NCI-H526 treated with DMSO at 0.1 percent for 48 hours (cell line): ENCODE measurements at places on chromosomes 4 and X.

DNA sequence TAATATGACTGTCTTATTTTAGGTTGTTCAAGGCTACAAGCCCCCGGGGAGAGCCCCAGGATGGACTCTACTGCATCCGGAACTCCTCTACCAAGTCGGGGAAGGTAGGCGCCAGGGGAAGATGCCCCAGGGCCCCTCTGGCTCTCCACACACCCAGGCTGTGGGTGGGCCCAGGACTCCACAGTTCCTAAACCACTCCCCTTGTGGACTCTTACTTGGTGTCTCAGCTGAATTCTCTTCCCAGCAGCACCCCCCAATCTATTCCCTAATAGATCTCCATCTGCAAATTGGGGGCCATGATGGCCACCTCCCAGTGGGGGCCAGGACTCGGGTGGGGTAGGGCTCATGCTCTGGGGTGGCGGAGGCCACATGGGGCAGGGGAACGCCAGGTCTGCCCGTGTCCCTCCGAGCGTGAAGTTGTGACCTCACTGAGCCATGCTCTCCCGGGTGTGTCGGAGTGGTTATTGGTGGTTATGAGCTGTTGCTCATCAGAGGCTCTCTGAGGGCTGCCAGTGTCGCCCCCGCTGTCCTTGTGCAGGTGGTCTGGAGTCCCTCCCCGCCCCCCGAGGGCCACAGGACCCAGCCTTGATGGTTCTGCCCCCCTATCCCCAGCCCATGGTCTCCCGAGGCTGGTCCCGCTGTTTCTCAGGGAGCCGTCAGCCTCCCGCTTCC is 11.2 kb upstream of the ADD1 start:
- no peak for DNase-seq

- peak; percentile 32 for DNase-seq
Observed at GRCh38 chr4:138035781-138036258, 206.3 kb downstream of the SLC7A11 start.

DNA sequence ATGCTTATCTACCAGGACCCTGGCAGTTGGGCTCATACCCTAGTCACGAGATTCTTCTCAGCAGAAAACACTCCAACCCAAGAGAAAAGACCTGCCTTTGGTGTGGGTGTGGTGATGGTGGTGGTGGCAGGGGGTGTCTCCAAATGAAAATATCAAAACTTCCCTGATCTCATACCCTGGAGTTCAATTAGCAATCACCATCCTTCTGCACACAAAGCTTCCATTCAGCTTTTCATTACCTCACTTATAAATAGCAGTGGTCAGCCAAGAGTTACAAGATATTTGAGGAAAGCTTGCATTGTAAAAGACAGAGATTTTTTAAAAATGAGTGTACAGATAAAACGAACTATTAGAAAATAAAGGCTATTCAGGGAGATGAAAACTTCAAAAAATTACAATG is 580.8 kb upstream of the MAGEB2 start:
- DNase-seq, result no peak

GRCh38 chrX:38332505-38332904 is 5.2 kb upstream of the RPGR start:
- DNase-seq, result no peak

DNA sequence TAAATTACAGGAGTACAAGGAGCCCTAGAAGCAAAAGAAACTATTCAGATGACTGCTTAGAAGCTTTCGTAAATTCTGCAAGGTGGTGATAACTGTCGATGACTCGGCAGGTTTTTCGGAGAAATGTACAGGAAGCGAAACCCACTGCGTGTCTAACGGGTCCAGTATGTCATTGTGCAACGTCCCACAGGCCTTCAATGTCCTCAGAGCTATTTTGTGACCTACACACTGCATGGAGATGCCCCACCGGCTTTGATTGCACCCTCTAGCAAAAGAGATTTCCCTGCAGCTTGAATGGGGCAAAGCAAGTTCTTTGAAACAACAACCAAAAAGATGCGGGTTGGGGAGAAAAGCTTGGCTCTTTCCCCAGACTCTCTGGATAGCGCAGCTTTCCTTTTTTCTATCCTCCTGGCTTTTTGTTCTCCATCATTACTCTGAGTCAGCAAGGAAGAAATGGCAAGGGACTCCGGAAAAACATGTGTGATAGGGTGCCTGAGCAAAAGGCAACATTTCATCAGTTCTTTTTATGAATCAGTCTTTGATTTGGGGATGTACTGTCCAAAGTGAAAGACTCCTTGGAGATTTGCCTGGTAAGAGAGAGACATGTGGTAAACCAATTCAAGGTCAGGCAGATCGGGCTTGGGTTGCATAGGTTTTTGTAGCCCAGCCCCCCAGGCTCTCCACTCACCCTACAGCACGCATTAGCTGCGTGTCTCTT is 112.0 kb upstream of the TBL1X start:
- no peak for DNase-seq

DNA sequence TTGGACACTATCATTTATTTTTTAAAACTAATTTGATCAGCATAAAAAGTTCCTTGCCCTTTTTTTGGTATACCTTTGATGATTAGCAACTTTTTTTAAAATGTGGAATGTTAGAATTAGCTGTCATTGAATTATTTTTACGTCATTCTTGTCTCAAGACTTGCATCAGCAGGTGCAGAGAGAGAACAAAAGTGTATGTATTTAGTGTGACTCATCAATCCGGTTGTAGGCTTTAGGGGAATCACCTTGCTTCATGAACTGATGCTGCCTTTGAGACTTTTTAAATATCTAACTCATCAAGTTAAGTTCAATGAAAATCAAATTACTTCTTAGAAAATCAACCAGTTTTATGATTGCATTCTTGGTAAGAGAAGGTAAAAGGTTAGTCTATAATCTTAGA is 125.1 kb downstream of the ARX start:
- DNase-seq, result no peak

GRCh38 chrX:27998666-27999065 is 17.4 kb upstream of the DCAF8L1 start:
- no peak for DNase-seq

- no peak for DNase-seq
Observed at GRCh38 chr4:79121875-79122358, 182.7 kb upstream of the PAQR3 start.

GRCh38 chrX:108167211-108167872 is 75.8 kb downstream of the ATG4A start:
- DNase-seq, result no peak

DNA sequence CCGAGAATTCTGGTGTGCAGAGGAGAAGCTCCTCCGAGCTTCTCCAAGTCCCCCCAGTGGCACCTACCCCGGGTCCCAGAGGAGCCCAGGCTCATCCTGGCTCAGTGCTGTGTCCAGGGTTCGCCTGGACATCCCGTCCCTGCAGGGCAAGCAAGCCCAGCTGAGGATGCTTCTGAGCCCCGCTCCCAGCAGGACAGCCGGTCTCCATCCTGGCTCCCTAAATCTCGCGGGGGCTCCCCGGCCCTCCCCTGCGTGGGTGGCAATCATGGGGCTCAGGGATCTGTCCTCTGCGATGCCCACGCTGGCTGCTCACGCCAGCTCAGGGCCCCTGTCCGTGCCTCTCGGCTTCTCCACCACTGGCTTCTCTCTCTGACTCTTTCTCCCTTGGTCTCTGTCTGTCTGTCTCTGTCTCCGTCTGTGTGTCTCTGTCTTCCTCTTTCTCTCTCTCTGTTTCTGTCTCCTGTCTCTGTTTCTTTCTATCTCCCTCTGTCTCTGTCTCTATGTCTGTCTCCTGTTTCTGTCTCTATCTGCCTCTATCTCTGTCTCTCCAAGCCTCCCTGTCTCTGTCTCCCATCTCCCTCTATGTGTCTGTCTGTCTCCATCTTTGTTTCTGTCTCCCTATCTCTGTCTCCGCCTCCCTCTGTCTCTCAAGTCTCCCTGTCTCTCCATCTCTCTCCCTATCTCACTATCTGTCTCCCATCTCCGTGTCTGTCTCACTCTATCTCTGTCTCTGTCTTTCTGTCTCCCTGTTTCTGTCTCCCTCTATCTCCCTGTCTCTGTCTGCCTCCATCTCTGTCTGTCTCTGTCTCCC is 27.8 kb upstream of the SLC25A6 start:
- DNase-seq, result no peak

GRCh38 chrX:146614663-146615478 is 194.7 kb upstream of the CXorf51B start:
- DNase-seq, result no peak

DNA sequence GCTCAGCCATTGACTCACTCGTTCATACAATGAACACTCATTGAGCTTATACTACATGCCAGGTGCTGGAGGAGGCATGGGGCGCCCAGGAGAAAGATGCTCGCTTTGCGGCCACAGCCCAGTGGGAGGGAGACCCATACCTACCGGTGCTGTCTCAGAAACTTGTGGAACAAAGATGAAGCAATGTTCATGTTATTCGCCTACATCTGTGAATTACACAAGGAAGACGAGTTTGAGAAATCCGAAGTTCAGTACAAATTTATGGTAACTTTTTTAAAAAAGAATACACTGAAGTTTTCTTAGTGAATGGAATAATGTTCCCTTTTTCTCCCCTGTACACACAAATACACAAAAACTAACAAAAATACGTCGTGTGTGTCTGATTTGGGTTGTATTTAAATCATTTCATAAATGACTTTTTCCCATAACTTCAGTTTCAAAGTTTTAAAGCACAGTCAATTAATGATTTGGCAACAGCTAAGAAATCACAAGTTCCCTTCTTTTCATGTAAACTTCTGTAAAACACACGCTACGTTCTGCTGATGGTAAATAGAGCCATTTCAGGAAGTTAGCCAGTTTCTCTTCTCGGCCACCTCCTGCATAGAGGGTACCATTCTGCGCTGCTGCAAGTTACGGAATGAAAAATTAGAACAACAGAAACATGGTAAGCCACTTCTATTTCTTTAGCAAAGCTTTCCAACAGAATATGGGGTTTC is at the start of gene TLR8:
TLR8 (plus strand) TSS at position 575 of the 716 bp plus-strand sequence; CDS start at position 662, 87 bp downstream.
- DNase-seq, result no peak

GRCh38 chr4:107069049-107069448 is 32.9 kb upstream of the DKK2 start:
- DNase-seq, result no peak

GRCh38 chr4:112515198-112516065 is 548 bp downstream of the NEUROG2 start:
- DNase-seq, result peak; percentile 68

GRCh38 chr4:139901531-139902320 is 236.1 kb downstream of the MGST2 start:
- peak; percentile 76 for DNase-seq

GRCh38 chr4:110296892-110297291 is 98.5 kb upstream of the ELOVL6 start:
- DNase-seq, result no peak

DNA sequence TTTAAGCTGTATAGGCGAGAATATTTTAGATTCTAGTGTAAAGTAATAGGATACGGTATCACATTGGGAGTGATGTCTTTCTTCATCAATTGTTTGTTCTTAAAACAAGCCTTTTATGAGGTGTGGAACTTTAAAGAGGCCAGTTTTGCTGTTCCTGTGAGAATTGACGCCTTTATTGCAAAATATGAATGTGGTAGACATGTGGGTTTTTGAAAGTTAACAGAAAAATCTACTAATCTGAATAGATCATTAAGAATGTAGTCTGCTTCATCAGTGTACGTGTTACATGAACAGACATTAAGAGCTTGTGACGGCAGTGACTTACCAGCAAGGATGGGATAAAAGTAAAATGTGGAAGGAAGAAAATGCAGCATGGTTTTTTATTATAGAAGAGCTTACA is 63.8 kb downstream of the STOX2 start:
- DNase-seq, result no peak

- no peak for DNase-seq
Observed at GRCh38 chr4:87257523-87257922, 37.1 kb upstream of the KLHL8 start.

- no peak for DNase-seq
Observed at GRCh38 chr4:40482985-40483647, 146.5 kb downstream of the RBM47 start.

- peak; percentile 52 for DNase-seq
Observed at GRCh38 chr4:127400731-127401346, 231.9 kb upstream of the INTU start.

DNA sequence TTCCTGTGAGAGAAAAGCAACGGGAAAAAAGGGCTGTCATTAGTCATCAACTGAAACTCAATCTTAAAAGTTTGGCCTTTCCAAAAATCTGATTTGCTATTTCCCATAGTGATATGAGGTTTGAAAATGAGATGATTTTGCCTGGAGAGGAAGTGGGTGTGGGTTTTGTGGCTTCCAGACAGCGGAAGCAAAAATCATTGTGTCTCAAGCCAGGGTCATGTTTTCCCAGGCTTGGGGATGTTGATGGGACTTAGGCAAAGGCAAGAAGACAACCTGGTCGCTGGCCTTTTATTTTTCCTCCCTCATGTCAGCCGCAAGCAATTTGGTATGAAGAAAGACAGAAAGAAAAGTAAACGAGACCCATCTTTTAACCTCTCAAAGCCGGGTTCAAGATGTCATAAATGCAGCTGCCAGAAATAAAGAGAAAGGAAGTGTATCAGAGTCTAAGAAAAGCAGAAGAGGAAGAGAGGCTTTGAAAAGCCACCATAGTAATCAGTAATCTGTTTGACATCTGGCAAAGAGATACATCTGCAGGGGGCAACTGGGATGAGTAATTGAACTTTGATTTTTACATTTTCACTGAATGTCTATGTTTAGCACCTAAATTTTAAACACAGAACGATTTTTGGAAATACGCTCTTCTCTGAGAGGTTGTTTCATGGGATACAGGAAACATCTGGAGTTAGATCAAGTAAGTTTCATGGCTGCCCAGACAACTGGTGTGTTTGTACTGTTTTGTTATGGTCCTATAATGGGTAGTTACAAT is 521.6 kb upstream of the SLIT2 start:
- DNase-seq, result no peak

- DNase-seq, result no peak
Observed at GRCh38 chr4:84493092-84493850, 5.8 kb downstream of the NKX6-1 start.

GRCh38 chr4:188975271-188975670 is 836.0 kb downstream of the TRIML1 start:
- DNase-seq, result no peak

GRCh38 chrX:42823443-42823842 is 45.5 kb upstream of the PPP1R2C start:
- no peak for DNase-seq

DNA sequence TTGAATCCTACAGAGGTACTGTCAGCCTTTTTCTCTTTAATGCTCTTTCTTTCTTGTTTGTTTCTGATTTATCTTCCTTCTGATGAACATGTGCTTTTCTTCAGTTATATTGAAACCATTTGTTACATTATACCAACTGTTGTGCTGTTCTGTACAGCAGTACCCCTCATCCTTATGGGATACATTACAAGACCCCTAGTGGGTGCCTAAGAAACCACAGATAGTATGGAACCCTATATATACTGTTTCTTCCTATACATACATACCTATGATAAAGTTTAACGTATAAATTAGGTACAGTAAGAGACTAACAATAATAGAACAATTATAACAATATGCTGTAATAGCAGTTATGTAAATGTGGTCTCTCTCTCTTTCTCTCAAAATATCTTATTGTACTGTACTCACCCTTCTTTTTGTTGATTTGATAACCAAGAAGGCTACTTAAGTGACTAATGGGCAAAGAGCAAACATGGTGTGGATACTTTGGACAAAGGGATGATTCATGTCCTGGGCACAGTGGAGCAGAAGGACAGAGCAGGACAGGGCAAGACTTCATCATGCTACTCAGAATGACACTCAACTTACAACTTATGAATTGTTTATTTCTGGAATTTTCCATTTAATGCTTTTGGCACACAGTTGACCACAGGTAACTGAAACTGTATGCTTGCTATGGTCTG is 10.7 kb upstream of the YIPF7 start:
- no peak for DNase-seq
